ENCODE measurements at places on chromosomes 3 and 15.

DNA sequence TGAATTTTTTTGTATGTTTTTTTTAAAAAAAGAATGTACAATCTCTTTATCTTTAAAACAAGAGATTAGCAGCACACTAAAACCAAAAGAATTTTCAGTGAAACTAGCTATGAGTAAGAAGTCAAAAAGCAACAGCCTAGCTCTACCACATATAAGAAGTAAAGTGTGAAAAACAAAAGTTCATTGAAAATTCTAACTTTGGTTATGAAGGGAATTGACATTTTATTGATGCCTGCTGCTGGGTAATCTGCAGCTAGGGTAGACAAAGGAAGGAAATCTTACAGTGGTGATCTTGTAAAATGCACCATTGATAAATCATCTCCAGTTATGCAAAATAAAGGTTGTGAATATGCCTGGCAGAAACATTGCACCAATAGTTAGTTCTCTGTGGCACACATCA lies 37.8 kb upstream of the FOXB1 start:
- DNase-seq, result no peak

- DNase-seq, result no peak
Measured at GRCh38 chr3:42743204-42743995, 29.7 kb downstream of the CCDC13 start.

DNA sequence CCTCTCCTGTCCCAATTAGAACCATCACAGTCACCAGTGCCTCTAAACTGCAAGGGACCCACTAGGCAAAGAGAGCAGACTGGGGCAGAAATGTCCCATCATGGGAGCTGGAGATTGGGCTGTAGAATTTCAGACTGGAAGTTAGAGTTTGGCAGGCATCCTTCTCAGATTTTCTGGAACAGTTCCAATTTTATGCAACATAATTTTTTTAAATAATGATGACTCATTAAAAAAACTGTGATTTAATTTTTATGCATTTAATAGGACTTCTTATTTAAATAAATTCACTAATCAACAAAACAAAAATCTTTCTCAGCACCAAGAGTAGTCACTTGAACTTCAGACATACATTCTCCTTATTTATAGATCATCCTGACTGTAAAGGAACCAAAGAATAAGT lies 84.6 kb upstream of the SLC7A14 start:
- no peak for DNase-seq

DNA sequence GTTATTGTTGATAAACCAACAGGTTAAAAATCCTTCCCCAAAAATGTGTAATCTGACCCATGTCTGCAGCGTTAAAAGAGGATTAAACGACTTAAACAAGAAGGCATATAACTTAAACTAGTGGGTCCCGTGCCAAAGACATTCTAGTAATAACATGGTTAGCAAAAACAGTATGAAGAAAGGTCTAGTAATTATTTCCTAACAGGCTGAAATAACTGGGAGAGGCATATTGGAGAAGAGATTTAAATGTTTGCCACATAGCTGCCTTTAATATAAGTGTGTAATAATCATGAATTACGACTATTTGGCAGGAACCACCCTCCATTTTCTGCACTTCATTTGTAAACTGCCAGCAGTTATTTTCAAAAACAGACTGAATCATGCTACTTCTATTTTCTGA lies 67.7 kb upstream of the CSPG5 start:
- DNase-seq, result no peak

DNA sequence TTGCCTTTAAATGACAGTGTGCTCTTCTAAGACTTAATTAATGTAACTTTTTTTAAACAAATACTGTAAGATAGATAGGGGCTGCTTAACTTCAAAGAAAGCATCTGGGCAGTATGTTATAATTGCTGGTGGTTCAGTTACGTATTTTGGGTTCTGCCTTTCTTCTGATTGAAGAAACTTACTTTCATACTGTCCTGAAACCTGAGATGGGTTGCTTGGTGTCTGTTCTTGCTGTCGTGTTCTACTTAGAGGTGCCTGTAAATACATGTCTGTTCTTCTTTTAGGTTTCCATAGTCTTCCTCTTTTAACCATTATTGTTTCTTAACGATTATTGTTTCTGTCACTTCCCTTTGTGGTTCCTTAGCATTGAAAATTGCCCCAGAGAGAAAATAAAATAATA lies 297.7 kb upstream of the CHRM5 start:
- no peak for DNase-seq

- DNase-seq, result no peak
Measured at GRCh38 chr3:127707851-127708411, 35.2 kb downstream of the ABTB1 start.

DNA sequence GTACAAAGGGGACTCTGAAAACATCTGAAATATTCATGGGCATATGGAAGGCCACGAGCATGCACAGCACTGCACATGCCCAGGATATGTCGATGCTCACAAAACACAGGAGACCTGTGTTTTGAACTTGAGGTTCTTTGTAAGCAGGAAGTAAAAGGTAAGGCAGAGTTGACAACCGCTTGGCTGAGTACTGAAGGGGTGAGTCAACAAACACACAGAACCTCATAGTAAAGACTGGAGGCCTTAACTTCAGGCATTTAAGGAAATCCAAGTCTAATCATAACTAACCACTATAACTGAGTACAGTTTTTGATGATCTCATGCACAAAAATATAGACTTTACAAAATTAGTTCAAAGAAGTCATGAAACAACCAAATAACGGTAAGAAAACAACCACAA lies 80.6 kb downstream of the MYO9A start:
- DNase-seq, result no peak

Data from neural crest cell (in vitro differentiated cells).